Kidney epithelial cell (primary cell): ENCODE measurements at places on chromosomes 3 and 15.

DNA sequence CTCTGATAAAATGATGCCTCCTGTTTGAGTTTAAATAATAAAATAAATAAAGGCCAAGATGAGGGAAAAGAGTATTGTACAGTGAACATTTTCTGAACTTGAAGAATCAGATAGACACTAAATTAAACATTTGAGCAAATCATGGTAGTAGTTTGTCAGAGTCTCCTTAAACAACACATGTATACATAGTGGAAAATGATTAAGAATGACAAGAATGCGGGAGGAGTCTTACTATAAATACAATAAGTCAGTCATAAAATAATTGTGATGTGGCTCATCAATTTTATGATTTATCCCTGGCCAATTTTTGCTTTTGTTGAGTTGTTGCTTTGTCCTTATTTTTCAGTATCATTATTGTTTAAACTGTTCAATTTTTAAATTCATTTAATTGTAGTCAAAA lies 158.0 kb upstream of the TMC3 start:
- DNase-seq: no peak

DNA sequence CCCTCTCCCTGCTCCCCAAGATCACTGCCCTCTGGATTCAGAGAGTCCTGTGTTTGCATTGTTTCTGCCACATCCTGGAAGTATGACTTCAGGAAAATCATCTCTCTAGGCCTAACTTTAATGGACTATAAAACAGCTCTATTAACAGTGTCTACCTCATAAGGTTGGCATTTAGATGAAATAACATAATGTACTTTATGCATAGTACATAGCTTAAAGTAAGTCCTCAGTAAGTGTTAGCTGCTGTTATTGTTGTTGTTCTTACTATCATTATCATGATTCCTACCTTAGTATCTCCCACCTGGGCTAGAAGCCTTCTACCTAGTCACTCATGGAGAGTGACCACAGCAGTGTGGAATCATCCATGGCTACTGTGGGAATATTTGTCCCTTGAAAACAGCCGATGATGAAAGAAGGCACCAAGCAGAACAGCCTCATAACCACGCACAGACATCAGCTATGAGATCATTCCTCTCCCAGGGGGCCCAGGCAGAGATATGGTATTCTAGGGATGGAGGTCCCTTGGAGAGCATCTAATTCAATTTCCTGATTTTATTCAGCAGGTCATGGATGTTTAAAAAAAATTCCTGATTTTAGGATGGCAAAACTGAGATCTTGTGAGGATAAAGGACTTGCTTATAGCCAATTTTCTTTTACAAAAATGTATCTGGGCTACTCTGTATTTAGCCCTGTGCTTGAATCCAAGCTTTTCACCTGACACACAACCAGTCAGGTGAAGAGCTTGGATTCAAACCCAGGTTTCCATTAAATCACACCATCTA lies 1.9 kb downstream of the FSD2 start:
- no peak for DNase-seq

- DNase-seq: no peak
These were observed 86.7 kb upstream of the SNRPA1 start for GRCh38 chr15:101381671-101382212.

DNA sequence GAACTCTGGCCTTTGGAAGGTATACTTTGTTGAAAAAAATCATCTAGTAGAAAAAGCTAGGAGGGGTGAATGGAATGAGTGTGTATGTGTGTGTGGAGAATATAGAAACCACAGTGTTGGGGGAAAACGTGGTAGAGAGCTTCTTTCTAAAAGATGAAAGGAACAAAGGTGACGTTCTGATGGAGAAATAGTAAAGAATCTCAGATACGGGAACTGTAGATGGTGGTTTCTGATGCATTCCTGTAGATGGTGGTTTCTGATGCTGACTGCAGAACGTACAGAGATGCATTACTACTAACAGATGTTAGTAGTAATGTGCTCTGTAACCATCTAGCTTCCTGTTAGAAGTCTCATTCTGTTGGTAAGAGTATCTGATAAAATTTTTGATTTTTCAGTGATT lies 60.2 kb downstream of the VPS8 start:
- DNase-seq: no peak

DNA sequence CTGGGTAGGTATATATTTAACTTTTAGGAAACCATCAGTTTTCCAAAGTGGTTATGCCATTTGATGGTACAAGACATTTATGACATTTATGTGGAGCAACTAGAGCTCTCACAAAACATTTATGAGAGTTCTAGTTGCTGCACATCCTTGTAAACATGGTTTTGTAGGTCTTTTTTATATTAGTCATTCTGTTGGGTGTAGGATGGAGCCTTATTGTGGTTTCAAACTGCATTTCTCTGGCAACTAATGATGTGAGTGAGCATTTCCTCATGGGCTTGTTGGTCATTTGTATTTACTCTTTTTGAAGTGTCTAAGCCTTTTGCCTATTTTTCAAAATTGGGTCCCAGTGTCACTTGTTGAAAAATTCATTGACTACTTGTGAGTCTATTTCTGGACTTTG lies 45.7 kb upstream of the MGLL start:
- no peak for DNase-seq
